ENCODE measurements at places on chromosomes 2 and 18.

DNA sequence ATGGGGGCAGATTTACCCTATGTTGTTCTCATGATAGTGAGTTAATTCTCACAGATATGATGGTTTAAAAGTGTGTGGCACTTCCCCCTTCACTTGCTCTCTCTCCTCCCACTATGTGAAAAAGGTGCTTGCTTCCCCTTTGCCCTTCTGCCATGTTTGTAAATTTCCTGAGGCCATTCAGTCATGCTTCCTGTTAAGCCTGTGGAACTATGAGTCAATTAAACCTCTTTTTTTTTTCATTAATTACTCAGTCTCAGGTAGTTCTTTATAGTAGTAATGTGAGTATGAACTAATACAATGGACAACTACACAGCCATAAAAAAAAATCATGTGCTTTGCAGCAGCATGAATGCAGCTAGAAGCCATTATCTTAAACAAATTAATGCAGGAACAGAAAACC is 118.5 kb downstream of the CALCRL start:
- DNase-seq: no peak

DNA sequence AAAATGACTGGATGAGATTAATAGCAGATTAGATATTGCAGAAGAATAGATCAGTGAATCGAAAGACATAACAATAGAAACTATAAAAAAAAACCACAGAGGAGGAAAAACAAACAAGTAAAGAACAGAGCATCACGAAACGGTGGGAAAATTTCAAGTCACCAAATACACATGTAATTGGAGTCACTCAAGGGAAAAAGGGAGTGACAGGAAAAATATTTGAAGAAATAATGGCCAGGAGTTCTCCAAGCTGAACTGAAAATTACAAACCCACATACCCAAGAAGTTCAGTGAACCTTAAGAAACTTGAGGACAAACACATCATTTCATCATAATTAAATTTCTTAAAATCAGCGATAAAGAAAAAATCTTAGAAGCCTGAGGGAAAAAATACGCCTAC is 11.0 kb upstream of the IL1R1 start:
- DNase-seq: no peak

GRCh38 chr2:54166121-54166773 is 50.8 kb downstream of the ACYP2 start:
- no peak for DNase-seq

DNA sequence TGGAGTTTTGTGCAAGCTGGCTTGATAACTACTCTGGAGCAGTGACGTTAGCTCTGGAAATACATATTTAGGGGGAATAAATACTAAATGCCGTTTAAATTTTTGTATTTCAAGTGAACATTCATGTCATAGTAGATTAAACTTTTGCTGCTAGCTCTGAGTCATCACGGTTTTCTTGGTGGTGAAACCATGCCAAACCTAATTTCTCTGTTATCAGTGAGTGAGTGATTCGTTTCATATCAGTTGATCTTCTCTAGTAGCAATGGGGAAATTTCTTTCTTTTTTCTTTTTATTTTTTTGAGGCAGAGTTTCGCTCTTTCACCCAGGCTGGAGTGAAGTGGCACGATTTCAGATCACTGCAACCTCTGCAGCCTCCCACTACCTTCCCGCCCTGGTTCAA is 211.1 kb downstream of the PTPRM start:
- DNase-seq: no peak

DNA sequence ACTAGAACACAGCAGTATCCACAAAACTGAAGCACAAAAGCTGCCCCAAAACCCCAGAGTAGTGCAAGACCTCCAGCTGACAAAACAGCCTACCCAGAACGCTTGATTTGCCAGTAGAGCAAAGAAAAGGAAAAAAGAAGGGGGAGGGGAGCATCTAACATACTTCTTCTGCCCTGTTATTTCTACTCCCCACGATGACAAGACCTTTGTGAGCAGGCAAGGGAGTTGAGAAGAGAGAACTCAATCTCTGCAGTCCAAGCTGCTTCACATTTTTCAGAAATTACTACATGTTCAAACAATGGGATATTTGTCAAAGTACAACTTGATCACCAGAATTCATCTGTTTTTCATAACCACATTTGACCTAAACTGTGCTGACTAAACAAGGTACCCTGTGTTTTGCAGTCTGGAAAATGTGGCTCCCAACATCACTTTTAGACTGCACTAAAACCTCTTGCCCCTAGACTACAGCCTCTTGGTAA is 286.7 kb downstream of the EXOC6B start:
- DNase-seq: no peak

DNA sequence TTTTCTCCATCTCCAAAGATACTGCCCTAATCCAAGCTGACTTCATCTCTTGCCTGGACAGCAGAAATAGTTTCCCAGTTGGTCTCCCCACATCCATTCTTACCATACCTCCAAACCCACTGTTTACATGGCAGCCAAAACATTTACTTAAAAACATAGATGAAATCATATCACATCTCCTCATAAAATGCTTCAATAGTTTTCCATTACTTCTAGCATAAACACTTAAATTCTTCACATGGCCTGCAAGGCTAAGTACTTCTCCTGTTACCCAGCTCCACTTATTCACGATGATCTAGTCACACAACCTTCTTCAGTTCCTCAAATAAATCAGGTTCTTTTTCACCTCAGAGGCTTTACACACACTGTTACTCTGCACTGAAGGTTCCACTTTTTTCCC is 185.8 kb upstream of the ACVR2A start:
- no peak for DNase-seq

- no peak for DNase-seq
These were observed 466.4 kb downstream of the MEIS1 start for GRCh38 chr2:66901344-66901743.

- DNase-seq: no peak
These were observed 65.6 kb downstream of the MYCN start for GRCh38 chr2:16005816-16006536.

DNA sequence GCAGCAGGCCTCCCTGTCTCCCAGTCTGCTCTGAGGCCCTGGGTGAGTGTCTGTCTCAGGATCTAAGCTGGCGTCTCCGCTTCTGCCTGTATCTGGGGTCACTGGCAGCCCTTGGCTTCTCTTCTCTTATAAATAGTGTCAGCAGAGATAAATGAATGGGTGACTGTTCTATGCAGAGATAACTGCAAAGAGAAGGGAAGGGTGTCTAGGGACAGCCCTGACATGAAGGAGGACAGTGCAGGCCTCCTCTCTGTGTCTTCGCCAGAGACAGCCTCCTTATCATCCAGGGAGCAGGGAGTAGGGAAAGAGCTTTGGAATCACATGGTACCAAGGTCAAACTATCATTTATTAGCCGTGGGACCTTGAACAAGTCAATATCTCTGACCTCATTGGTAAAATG is 28.3 kb upstream of the GMPPA start:
- DNase-seq: no peak

- DNase-seq: no peak
These were observed 2.1 kb downstream of the TMEM247 start for GRCh38 chr2:46481198-46482193.

- DNase-seq: no peak
These were observed 420.1 kb upstream of the ACVR2A start for GRCh38 chr2:147424766-147425165.

- no peak for DNase-seq
These were observed 201.6 kb downstream of the EN1 start for GRCh38 chr2:118645876-118646275.

DNA sequence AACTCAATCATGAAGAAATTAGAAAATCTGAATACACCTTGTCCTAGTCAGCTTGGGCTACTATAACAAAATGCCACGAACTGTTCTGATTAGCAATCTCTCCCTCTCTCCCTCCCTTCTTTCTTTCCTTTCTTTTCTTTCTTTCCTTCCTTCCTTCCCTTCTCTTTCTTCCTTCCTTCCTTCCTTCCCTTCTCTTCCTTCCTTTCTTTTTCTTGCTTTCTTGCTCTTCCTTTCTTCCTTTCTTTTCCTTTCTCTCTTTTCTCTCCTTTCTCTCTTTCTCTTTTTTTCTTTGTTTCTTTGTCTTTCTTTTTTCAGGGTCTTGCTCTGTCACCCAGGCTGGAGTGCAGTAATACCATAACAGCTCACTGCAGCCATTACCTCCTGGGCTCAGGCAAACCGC is 23.6 kb upstream of the EMILIN2 start:
- DNase-seq: no peak

DNA sequence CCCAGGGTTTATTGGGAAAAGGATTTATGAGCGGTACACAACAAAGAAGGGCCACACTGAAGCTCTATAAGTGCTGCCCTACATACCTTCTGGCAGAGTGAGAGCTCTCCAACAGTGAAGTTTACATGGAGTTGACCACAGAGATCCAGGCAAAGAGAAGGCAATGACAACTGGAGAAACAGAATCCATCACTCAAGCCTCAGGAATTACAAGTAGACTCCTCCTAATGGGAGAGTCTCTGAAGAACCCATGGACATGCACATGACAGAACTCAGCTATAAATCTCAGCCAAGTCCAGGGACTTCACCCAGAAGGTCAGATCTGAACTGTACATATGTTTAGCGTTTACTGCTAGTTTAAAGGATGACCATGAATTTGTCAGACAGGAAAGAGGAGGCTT is 164.7 kb downstream of the DNAH7 start:
- DNase-seq: no peak

- DNase-seq: no peak
These were observed 10.1 kb downstream of the MYO1B start for GRCh38 chr2:191255271-191255670.

- no peak for DNase-seq
These were observed 4.7 kb downstream of the SLC4A3 start for GRCh38 chr2:219631904-219632759.

- peak; percentile 38 for DNase-seq
These were observed 26.4 kb downstream of the SLC4A1AP start for GRCh38 chr2:27690052-27690451.

- peak; percentile 57 for DNase-seq
These were observed 62.9 kb downstream of the AFTPH start for GRCh38 chr2:64586883-64587481.

DNA sequence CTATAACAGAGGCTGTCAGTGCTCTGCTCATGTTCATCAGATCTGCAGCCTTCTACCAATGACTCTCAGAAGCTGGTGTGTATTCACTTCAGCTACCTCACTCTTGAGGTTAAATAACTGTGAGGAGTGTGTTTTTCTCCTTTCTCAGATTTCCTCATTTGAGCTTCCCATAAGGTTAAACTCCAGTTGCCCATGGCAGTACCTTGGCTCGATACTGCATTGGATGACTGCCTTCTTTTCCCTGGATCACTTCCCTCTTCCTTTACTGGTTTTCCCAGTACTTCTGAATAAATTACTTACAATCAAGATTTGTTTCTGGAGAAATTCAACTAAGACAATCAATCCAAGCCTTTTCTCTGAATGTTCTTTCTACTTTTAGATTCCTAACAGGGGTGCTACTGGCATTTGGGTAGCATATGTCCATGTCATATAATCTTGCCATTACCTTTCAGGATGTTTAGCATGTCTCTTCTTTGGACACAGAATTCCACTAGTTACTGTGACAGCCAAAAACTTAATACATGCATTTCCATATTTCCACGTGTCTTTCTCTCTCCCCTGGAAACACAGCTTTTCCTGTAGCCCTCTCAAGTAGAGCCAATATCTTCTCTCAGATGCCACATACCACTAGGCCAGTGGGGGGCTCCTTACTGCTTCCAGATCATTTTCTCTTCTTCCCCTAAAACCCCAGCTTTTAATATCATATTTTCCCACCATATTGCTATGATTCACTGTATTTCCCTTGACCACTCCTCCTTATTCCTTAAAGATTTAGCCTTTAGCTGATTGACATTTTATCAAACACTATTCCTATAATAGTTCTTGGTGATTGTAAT is 15.0 kb upstream of the SPOPL start:
- no peak for DNase-seq

GRCh38 chr2:185700883-185701282 is 37.7 kb upstream of the FSIP2 start:
- peak; percentile 66 for DNase-seq

DNA sequence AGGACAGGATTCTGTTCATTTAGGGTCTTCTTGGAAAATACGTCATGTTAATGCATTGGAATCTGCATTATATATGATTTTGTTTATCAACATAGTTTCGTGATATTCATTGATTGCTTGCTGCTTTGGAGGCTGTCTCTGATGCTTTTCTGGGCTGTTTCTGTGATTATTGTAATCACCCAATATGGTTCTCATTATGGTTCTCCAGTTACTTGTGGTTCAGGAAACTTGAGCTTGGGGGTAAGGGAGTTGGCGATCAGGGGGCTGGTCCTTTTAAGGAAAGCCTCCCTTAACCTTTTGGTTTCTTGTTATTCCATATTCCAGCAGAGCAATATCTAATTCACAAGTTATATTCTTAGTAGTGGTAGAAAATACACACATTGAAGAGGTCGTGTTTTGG is 17.4 kb upstream of the STON1 start:
- DNase-seq: no peak

DNA sequence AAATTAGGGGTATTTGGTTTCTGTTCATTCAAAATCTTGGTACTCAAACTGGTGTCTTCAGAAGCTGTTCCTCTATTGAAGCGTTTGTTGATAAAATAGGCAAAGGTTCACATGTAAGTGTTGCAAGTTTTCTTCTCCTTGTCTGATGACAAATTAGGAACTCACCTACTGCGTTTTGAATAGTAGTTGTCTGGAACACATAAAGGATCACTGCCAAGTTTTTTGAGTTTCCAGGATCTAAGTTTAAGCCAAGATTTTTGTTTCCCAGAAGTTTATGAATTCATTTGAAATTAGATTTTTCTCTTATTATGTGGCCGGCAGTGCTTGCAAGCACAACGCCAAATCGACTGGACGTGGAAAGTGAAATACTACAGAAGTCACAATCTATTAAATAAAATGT is 85.4 kb downstream of the ARHGEF33 start:
- DNase-seq: no peak

DNA sequence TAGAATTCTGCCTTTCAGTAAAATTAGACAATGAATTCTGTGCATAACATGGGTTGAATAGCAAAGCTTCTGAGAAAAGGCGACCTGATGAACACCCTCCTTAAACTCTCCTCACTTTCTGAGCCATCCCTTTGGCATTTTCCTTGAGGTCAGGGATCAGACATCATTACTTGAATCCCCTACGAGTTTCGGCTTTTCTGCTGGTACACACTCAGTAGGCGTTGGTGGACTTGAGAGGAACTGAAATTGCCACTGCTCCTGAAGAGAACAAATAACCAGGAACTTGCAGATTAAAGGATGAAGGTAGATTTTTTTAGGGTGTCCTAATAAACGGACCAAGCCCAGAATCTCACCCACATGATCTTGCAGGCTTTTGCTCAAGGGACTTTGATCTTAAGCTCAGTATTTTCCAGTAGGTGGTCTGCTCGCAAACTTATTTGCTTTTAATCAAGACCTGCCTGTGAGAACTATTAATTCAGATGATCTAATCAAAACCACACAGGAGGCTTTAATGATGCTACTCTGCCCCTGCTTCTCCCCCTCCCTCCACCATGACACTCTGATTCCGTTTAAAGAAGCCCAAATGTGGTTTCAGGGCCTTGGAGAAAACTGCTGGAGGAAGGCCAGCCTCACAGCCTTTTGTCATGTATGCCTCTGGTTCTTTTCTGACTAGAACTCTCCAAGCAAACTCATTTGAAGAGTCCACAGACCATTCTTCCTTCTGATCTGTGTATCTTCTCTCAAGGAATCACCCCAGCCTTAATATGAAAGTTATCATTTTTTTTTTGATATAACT is 124.9 kb downstream of the PRKCE start:
- DNase-seq: no peak

Data from NCI-H2171 treated with DMSO at 0.1 percent for 48 hours (cell line).